Hematopoietic multipotent progenitor cell treated with erythropoietin and hydrocortisone succinate and interleukin-3 and kit ligand, for 15 days (in vitro differentiated cells): ENCODE measurements at places on chromosomes 13 and 19.
A peak's percentile ranks its signal among the peaks of the same experiment; 100 is the strongest.

GRCh38 chr19:3157096-3157845 lies 21.3 kb upstream of the S1PR4 start:
- DNase-seq = no peak

DNA sequence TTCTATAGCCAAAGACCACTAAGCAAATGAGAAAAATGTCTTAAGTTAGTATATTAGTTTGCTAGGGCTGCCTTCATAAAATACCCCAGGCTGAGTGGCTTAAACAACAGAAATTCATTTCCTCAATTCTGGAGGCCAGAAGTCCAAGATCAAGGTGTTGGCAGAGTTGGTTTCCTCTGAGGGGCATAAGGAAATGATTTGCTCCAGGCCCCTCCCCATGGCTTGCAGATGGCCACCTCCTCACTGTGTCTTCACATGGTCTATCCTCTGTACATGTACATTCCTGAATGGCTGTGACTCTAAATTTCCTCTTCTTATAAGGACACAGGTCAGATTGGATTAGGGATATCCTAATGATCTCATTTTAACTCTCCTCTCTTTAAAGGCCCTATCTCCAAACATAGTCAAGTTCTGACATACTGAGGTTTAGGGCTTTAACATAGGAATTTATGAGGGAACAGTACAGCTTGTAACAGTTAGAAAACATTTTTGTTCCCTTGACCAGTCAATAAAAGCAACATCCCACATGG lies 307.4 kb downstream of the DIAPH3 start:
- no peak for DNase-seq

DNA sequence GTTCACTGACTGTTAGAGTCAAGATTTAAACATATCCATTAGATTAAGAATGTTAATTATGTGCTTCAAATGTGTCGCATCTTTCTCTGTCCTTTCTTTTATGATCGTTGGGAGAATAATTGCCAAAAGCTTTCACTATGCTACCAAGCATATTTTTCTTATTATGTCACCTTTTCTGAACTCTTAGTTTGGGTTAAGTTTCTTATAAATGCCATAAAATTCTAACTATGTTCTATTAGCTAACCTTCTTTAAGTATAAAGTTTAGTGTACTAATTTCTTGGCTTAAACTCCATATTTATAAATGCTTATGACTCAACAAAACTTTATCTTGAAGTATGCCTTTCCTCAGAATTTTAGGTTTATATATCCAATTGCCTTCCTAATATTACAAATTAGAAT lies 1759.4 kb downstream of the PCDH9 start:
- no peak for DNase-seq

GRCh38 chr19:5075597-5075996 lies 106.7 kb downstream of the KDM4B start:
- no peak for DNase-seq

DNA sequence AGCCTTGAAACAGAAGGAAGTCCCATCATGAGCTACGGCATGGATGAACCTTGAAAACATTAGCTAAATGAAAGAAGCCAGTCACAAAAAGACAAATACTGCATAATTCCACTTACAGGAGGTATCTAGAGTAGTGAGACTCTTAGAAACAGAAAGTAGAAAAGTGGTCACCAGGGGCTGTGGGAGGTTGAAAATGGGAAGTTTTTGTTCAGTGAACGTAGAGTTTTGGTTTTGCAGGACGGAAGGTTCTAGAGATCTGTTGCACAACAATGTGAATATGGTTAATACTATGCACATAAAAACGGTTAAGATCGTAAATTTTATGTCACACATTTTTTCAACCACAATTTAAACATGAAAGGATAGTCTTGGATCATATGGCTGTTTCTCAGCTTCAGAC lies 11.9 kb upstream of the SLC10A2 start:
- DNase-seq = no peak

- DNase-seq = no peak
Observed at GRCh38 chr13:102028206-102028605, 373.6 kb downstream of the FGF14 start.

GRCh38 chr19:28542394-28543243 lies 670.3 kb downstream of the UQCRFS1 start:
- no peak for DNase-seq

- DNase-seq = no peak
Observed at GRCh38 chr13:71499235-71499634, 367.8 kb downstream of the DACH1 start.

- DNase-seq = no peak
Observed at GRCh38 chr13:39283072-39283471, 244.8 kb downstream of the NHLRC3 start.

DNA sequence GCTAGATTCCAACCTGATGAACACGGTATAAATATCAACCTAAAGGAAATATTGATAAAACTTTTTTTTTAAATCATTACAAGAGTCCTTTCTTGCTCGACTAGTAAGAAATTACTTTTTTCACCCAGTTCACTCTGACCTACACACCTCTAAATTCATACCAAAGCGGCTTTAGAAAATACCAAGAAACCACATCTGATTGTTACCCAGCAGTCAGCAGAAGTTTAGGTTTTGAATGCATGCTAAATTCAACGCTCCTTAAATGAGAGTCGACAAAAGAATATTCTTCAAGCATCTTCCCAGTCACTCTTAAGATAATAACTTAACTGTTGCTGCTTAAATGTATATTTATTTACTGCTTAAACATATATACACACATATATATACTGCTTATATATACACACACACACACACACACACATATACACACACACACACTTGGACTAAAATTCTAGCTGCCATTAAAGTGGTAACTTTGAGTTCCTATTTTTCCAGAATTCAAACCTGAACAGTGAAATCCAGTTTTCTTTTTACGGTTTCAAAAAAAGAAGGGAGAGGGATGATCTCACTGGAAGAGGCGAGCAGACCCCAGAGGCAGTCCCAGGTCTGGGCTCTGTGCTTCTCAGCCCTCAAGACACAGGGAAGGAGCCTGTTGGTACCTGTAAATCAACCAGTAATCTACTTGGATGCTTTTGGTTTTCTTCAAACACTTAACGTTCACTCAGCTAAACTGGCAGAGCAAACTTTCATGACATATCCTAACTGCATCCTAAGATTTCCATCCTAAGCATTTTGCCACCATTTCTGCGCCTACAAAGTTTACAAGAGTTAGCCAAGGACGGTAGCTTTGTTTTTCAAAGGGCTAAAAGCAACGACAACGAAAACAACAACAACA lies 1.7 kb downstream of the STK24 start:
- peak; percentile 34 for DNase-seq

- DNase-seq = no peak
Observed at GRCh38 chr13:30158774-30159445, 148.4 kb downstream of the KATNAL1 start.

- DNase-seq = no peak
Observed at GRCh38 chr13:60044321-60044720, 119.4 kb downstream of the DIAPH3 start.

- peak; percentile 60 for DNase-seq
Observed at GRCh38 chr13:79423801-79424642, 18.0 kb upstream of the RBM26 start.

- no peak for DNase-seq
Observed at GRCh38 chr13:84978851-84979250, 820.4 kb downstream of the SLITRK6 start.

- DNase-seq = no peak
Observed at GRCh38 chr19:40827386-40828247, 22.6 kb downstream of the CYP2A6 start.

DNA sequence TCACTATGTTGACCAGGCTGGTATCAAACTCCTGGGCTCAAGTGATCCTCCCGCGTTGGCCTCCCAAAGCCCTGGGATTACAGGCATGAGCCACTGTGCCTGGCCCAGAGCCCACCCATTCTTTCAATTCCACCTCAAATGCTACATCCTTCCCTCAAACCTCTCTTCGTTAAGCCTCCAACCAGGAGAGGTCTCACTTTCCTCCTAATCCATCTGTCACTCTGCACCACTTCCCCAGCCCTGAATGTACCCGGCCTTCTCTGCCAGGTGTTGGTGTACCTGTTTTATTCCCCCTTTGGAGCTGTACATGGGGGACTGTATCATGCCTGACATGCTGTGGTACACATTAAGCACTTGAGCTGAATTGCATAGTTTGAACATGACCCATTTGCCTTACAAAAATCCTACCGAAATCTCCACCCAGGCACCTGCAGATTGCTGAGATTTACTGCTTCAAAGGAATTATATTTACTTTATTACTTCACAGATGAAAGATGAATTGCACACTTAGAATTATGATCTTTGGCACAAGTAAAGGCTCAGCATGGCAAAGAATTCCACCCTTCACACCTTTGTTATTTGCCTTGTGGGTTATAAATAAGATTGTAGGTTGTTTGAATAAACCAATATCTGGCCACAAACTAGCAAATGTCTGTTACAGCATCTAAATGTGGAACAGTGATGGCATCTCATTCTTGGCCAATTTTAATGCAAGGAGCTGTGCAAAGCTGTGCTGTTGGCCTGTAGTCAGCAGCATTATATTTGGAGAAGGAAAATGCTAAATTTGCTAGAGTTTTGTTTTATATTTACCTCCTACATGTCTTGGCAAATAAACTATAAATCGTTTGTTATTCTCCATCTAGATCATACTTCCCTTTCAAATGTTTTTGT lies 15.6 kb upstream of the WASF3 start:
- DNase-seq = no peak

DNA sequence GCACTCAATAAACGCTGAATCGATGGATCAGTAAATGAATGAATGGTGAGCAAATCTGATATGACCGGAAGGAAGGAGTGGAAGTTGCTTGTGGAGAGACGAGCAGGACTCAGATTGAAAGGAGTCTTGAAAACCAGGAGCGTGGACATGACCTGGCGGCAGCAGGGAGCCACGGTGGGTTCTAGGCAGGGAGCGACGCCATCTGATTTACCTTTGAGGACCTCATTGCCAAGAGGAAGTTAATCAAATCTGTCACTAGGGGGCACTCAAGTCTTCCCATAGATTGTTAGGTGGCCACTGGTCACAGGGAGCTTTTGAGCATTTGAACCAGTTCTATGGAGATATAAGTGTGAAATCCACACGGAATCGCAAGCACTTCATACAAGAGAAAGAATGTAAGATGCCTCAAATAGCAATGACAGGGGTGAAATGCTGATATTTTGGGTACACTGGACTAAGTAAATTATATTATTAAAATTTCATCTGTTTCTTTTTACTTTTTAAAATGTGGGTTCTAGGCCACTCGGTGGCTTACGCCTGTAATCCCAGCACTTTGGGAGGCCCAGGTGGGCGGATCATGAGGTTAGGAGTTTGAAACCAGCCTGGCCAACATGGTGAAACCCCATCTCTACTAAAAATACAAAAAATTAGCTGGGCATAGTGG lies 9.2 kb upstream of the FBN3 start:
- peak; percentile 55 for DNase-seq

- no peak for DNase-seq
Observed at GRCh38 chr13:94987869-94988268, 275.5 kb upstream of the SOX21 start.

GRCh38 chr13:76758257-76758656 lies 127.9 kb downstream of the KCTD12 start:
- DNase-seq = no peak

DNA sequence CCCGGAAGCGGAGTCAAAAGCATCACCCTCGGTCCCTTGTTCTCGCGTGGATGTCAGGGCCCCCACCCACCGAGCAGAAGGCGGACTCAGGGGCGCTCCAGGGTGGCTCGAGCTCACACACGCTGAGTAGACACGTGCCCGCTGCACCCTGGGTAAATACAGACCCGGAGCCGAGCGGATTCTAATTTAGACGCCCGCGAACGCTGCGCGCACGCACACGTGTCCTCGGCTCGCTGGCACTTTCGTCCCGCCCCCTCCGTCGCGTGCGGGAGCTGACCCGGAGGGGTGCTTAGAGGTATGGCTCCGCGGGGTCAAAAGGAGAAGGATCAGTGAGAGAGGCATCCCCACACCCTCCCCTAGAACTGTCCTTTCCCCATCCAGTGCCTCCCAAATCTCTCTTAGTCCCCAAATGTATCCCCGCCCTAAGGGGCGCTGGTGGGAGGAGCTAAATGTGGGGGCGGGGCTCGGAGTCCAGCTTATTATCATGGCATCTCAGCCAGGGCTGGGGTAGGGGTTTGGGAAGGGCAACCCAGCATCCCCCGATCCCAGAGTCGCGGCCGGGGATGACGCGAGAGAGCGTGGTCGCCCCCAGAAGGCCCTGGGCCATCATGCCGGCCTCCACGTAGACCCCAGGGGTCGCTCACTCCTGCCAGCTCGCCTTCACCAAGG lies 451 bp upstream of the ICAM5 start:
- DNase-seq = peak; percentile 78

GRCh38 chr13:113810640-113811039 lies 51.6 kb downstream of the TMEM255B start:
- DNase-seq = no peak

DNA sequence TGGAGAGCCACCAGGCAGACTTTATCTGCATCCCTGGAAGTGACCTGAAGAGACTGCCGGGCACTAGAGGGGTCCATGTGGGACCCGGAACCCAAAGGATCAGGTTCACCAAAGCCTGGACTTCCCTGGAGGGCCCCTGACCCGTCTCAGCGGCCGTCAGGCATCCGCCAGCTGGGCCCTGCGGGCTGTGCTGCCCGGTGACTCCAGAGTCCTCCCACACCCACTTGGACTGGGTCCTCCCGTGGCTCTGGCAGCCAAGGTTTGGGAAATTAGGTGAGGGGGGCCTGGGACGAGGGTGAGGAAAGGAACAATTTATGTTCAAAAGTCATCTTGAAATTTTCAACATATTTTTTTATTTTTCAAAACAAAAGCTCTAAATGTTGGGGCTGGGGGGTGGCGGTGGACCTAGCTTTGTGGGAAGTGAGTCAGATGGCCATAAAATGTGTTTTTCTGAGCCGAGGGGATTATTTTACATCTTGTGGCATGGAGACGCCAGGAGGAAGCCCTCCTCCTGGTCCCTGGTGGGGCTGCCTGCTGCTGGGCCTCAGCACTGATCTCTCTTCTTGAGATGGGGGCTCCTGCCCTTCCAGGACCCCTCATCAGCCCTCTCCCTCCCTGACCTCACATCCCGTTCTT lies 20.2 kb downstream of the CEBPA start:
- DNase-seq = no peak

DNA sequence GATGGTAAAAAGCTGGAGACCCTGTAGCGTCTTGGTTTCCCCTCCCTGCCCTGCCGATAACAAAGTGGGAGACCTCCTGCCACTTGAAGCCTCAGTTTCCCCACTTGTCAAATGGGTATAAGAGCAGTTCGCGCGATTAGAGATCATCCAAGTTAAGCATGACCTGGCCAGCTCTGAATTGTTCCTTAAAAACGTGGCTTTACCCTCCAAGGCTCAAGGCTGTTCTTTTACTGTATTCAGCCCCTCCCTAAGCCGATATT lies 421 bp downstream of the TNPO2 start:
- no peak for DNase-seq

DNA sequence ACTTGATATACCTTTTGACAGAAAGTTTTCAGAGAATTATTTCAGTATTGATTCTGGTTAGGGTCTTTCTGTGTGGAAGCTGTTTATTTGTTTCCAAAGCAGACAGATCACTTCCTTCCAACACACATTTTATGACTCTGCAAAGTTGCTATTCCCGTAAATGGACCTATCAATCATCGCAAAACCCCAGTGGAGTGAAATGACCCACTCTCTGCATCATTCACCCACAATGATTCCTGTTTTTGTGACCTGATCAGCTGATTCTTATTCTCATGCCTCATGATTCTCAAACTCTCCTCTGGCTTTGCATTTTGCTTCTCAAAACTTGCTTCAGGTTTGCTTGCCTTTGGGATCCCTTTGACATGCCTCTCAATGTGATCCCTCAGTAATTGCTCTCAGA lies 453.7 kb downstream of the PCDH17 start:
- no peak for DNase-seq

GRCh38 chr19:43457809-43458208 lies 7.6 kb downstream of the LYPD3 start:
- DNase-seq = no peak
